ENCODE measurements at places on chromosomes 11 and 22.

GRCh38 chr11:123525097-123525496 is 95.0 kb downstream of the GRAMD1B start:
- no peak for DNase-seq

- DNase-seq: no peak
Observed at GRCh38 chr11:12110714-12111548, 541 bp downstream of the MICAL2 start.

- DNase-seq: no peak
Observed at GRCh38 chr22:32887324-32887980, 85.9 kb downstream of the TIMP3 start.

- no peak for DNase-seq
Observed at GRCh38 chr11:1531449-1532013, 40.5 kb downstream of the DUSP8 start.

GRCh38 chr11:429931-430456 is 11.8 kb downstream of the ANO9 start:
- DNase-seq: no peak

DNA sequence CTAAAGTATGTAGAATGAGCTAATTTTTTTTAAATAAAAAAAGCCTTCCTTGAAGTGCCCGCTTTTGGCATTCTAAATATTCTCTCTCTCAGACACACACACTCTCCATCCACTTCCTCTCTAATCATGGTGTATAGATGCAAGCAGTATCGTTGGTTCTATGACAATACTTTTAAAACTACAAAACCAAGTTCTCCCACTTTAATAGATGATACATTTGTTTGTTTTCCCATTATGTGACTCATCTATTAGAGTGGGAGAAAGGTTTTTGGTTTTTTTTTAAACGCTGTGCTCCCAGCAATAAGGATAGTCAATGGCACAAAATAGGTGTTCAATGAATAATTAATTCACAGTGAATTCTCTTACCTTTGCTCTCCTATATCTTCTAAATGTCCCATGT is 44.6 kb downstream of the FZD4 start:
- no peak for DNase-seq

- DNase-seq: no peak
Observed at GRCh38 chr11:91264481-91264880, 960.1 kb upstream of the FAT3 start.

DNA sequence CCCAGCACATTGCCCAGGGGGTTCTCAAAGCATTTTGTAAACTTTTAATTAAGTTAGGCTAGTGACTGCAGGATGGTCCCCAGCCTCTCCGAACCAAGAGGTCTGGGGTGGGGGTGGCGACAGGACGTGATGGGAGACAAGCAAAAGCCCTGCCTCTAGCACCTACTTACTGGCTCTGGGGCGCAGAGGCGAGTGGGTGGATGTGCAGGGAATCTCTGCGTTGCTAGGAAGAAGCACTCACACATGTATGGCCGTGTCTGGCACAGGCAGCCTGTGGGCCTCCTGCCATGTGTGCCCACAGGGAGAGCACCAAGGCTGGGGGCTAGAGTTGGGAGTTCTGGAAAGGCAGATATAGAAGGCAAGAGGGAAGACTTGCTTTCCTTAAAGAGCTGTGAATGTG is 6.3 kb downstream of the OPCML start:
- no peak for DNase-seq

GRCh38 chr11:119605137-119605665 is 123.8 kb downstream of the NECTIN1 start:
- DNase-seq: no peak

GRCh38 chr11:14552089-14552488 is 31.9 kb upstream of the PSMA1 start:
- no peak for DNase-seq

DNA sequence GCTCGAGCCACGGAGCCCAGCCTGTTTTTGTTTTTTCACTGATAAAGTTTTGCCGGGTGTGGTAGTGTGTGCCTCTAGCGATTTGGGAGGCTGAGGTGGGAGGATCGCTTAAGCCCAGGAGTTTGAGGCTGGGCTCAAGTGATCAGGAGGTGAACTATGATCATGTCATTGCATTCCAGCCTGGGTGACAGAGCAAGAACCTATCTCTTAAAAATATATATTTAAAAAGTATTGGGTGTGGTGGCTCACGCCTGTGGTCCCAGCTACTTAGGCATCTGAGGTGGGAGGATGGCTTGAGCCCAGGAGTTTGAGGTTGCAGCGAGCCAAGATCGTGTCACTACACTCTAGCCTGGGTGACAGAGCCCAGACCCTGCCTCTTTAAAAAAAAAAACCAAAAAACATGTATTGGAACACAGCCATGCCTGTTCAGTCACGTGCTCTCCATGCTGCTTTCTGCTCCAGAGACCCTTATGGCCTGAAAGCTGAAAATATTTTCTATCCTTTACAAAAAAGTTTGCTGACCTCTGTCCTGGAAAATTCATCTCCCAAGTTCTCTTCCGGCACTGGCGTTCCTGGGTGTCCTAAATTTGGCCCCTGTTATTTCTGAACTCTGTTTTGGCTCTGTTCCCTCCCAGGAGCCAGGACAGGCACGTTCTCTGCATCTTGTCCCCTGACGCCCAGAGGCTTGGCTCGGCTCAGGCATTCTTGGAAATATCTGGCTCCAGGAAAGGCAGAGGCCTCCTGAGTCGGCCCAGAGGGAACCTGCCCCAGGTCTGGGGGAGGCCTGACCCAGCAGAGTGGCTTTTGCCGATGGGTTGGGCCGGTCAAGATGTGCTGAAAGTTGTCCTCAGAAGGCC is 61.3 kb upstream of the PPP6R3 start:
- no peak for DNase-seq

GRCh38 chr22:50329236-50329635 is 2.4 kb upstream of the DENND6B start:
- no peak for DNase-seq

GRCh38 chr11:37774441-37774840 is 1176.4 kb upstream of the RAG2 start:
- no peak for DNase-seq

DNA sequence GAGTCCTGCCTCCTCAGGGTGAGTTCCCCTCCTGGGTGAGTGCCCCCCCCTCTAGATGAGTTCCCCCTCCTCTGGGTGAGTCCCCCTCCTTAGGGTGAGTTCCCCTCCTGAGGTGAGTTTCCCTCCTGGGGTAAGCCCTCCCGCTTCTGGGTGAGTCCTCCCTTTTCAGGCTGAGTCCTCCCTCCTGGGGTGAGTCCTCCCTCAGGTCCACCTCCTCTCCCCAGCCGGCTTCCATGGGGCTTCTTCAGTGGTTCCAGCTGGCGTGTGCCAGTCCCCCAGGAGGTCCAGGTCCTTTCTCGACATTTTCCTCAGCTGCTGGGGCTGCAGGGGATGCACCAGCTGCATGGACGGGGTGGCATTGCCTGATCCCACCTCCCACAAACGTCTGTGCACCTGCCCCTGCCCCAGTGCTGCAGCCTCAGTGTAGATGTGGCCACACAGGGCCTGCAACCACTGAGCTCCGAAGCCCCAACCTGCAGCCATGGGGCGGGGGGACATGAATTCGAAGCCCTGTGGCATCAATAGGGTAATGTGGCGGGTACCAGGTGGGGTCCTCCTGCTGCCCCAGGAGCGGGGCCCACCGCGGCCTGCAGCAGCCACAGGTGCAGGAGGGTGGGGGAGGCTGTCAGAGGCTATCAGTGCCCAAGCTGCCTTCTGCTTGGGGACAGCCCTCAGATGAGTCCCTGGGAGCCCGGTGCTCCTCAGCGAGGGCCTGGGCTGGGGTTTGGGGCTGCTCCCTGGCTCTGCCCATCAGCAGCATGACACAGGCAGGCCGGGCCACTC is 101.3 kb upstream of the FGF3 start:
- DNase-seq: no peak

GRCh38 chr11:76510060-76511047 is 65.5 kb downstream of the EMSY start:
- no peak for DNase-seq

GRCh38 chr11:559712-560304 is 730 bp downstream of the LMNTD2 start:
- DNase-seq: no peak

DNA sequence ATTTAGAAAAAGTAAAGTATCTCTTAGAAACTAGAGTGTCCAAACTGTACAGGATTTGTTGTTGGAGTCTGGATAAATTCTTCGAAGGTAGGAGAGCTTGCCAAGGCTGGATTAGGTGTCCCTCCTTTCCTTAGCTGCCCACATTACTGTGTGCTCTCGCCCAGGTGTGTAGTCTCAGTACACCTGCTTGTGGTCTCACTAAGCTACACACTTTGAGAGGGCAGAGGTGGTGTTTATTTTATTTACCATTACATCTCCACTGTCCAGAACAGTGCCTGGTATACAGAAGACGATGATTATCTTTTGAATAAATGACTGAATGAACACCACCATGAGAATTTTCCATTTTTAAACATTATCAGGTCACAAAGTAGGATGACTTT is 36.5 kb downstream of the VSIG10L2 start:
- DNase-seq: no peak

- DNase-seq: no peak
Observed at GRCh38 chr11:83483808-83484207, 197.6 kb upstream of the CCDC90B start.

DNA sequence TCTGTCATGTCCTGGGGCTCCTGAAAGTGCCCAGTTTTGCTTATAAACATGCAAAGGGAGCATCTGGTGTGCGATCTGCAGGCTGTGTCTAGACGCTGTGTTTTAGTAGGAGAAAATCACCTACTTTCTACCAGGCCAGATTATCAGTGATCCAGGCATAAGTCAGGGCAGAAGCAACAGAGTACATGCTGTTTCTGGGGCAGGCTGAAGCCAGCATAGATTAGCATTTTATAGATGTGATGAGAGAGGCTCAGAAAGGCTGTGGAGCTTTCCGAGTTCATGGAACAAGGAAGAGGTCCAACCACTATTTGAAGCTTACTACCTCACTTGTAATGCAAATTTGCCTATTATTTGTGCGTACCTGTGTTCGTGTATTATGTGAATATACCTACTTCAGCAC is 1208.4 kb upstream of the TENM4 start:
- DNase-seq: no peak

GRCh38 chr11:73991471-73992006 is 8.9 kb upstream of the UCP2 start:
- DNase-seq: no peak

DNA sequence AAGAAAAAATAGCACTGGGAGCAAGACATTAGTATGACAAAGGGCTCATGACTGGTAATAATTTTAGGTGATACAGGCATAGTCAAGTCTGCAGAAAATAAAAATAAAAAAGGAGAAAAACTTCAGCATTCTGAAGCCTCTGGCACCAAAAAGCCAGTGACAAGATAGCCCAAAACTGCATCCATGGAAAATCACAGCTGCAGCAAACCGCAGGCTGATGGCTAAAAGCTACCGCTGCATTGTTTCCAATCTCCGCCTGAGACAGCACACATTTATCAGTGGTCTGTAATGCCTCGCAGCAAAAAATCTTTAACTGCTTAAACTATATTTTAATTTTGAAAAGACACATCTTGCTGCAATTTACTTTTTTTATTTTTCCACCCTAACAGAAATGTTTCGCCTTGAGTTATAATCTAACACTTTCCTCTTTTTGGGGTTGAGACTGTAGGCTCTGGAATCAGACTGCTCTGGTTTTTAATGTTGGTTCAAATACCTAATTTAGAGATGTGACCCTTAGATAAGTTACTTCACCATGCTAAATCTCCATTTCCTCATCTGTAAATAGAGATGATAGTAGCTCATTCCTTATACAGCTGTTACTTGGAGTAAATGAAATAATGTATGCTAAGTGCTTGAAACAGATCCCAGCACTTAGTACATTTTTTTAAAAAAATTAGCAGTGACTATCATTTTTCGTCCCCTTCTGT is 42.0 kb upstream of the FIBIN start:
- no peak for DNase-seq

DNA sequence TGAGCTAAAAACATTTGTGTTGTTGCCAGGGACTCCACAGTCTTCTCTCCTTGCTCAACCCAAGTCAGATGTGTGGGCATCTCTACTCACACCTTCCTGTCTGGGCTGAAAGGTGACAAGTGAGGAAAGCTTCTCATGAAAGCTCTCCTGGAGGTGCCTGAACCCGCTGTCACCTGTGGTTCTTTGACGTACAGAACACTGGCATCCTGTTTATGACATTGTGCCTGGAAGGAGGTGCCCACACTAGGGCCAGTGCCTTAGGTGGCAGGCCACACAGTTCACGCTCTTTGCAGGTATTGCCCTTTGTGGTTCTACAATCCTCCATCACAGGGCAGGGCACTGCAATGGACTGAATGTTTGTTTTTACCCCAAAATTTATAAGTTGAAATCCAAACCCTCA is 108.5 kb downstream of the CD44 start:
- peak; percentile 17 for DNase-seq

DNA sequence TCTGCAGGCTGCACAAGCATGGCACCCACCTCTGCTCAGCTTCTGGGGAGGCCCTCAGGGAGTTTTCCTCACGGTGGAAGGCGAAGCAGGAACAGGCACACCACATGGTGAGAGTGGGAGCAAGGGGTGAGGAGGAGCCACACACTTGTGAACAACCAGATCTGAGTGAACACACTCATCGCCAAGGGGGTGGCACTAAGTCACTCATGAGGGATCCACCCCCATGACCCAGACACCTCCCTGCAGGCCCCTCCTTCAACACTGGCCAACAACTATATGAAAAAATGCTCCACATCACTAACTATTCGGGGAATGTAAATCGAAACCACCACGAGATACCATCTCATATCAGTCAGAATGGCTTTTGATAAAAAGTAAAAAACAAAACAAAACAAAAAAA is 722 bp upstream of the KRTAP5-2 start:
- DNase-seq: no peak

DNA sequence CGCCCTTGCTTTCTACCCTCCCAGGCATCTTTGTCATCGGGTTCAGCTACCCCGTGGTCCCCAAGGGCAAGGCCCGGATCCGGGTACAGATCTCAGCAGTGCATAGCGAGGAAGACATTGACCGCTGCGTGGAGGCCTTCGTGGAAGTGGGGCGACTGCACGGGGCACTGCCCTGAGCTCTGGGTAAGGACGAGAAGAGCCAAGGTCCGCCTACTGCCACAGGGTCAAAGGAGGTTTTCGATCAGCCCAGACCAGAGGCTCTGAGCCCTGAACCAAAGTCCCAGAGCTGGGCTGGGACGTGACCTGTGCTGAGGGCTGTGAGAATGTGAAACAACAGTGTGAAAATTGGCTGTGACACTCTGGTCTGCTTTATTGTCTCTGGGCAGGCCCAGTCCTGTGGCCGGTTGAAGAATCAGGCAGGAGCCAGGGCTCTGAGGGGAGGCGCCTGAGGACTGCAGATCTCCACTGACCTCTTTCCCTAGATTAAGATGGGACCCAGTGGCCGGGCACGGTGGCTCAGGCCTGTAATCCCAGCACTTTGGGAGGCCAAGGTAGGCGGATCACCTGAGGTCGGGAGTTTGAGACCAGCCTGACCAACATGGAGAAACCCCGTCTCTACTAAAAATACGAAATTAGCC is 6.5 kb upstream of the GALR3 start:
- no peak for DNase-seq

DNA sequence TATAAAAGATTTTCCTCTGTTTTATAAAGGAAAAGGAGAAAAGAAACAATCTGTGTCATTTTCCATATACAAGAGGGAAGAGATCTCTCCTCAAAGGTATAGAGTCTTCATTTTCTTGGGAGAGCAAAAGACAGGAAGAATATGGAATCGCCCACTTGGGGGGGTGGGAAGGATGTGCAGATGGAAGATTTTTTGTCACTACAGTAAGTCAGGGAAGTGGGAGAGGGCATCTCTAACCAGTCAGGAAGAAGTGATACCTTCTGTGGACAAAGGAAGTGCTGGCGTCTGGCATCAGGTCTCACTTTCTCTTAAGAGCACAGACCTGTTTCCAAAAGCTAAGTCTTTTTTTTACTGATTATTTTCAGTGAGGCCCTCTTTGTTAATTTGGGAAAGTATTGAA is 1.4 kb downstream of the PRR14L start:
- no peak for DNase-seq

GRCh38 chr11:86447763-86448480 is 73.2 kb downstream of the CCDC81 start:
- no peak for DNase-seq
